KBM-7 (cell line): ENCODE measurements at places on chromosomes 11 and 22.

- no peak for DNase-seq
Measured at GRCh38 chr11:113681282-113681681, 24.8 kb downstream of the TMPRSS5 start.

DNA sequence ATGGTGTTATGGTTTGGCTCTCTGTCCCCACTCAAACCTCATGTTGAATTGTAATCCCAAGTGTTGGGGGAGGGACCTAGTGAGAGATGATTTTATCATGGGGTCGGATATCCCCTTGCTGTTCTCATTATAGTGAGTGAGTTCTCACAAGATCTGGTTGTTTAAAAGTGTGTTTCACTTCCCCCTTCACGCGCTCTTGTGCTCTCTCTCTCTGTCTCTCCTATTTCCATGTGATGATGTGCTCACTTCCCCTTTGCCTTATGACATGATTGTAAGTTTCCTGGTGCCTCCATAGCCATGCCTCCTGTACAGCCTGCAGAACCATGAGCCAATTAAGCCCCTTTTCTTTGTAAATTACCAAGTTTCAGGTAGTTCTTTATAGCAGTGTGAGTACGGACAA, 765.1 kb downstream of the KCNA4 start:
- peak; percentile 10 for DNase-seq

DNA sequence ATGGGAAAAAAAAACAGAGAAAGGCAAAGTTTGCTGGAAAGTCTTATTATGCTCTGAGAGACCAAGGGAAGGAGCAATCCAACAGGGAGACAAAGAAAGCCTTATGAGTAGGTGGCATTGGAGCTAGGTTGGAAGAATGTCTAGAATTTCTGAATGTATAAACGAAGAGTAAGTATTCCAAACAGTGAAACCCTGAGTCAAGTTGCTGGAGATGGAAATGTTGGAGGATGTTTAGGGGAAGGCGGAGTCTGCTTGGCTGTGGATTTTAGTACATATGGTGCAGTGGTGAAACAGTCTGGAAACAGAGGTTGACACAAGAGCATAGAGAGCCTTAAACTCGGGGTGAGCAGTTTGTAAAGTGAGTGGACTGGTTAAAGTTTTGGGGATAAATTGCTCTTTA, 314.8 kb upstream of the CADM1 start:
- no peak for DNase-seq

DNA sequence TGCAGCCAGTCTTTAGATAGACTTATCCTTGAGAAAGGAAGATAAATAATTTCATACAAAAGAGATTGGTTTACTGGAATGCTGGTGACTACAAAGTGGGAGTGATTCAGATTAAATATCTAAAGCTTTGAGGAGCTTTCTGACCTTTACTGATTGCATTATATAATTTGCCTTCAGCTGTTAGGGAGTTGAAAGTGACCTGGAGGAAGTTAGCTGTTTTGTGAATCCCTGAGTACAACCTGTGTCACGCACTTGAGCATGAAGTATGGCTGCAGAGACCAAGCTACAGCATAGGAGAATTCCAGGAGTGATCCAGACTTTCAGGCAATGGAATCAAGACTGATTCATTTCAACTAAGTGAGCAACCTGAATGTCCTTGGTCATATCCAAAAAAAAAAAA, 1848.3 kb upstream of the RAG2 start:
- DNase-seq, result no peak

GRCh38 chr22:18110954-18111758, 547 bp downstream of the TUBA8 start:
- no peak for DNase-seq

DNA sequence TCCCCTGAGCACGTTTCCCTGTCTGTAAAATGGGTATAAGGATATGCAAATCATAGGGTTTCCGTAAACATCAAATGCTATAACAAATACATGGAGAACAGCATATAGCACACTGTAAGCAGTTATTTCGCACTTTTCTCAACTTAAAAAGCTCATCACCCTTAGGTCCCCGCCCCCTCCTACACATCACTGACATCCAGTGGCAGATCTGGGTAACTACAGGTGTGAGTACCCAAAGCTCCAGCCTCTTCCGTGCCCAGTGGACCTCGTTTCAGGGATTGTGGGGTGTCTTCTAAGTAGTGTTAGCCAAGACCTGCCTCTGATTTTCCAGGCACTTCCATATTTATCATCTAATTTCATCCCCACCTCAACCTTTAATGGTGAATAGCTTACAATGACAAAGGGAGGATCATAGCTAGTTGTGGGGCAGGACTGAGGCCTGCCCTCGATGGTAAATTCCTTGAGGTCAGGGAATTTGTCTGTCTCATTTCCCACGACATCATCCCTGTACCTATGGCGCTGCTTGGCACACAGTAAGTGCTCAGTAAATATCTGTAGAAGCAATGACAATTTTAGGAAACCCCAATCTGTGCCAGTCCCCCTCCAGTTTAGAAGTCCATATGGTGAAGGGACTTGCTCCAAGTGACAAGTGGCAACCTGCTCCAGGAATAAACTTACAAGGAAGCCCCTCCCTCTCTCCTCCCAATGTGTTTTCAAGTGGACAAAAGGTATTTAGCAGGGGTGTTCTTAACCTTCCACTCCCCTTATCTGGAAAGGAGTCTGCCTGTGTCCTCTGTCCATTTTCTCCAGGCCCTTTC, 340.5 kb downstream of the TENM4 start:
- DNase-seq, result peak; percentile 56

GRCh38 chr11:83612891-83613766, 327.0 kb upstream of the CCDC90B start:
- DNase-seq, result no peak

DNA sequence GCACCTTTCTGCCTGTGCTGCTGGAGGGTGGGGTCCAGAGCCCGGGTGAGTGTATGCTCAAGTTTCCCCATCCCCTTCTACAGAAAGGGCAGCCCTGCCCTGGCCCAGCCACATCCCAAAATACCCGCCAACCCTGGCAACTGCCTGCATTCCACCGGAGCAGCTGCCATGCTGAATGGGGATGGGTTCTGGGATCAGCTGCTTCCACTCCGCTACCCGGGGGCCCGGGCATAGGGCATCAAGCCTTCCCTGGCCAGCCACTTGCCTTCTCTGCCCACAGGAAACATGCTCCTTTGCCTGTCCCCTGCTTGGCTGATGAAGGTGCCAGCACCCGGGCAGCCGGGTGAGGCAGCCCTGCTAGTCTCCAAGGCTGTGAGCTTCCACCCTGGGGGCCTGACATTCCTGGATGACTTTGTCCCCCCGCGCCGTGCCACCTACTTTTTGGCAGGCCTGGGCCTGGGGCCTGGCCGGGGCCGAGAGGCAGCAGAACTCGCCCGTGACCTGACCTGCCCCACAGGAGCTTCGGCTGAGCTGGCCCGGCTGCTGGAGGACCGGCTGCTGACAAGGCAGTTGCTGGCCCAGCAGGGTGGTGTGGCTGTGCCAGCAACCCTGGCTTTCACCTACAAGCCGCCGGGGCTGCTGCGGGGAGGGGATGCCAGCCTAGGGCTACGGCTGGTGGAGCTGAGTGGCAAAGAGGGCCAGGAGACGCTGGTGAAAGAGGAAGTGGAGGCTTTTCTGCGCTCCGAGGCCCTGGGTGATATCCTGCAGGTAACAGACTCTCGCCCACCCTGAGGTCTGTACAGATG, 3.2 kb downstream of the CARNS1 start:
- DNase-seq, result peak; percentile 30

GRCh38 chr11:97979741-97980140, 1041.0 kb upstream of the CNTN5 start:
- DNase-seq, result no peak

- peak; percentile 7 for DNase-seq
Measured at GRCh38 chr11:120715239-120715638, 203.7 kb downstream of the GRIK4 start.

- no peak for DNase-seq
Measured at GRCh38 chr11:91926965-91927364, 297.7 kb upstream of the FAT3 start.
